Smooth muscle cell of bladder (primary cell): ENCODE measurements at places on chromosomes 7 and 10. TPM values are rescaled to one million over a fixed set of nuclear protein-coding genes. Genes with fewer than 3 reads are reported as not detected.

PIP gene
- total RNA-seq = not detected in 2 replicates

CFAP70 gene
- 0.71 and 0.92 TPM in 2 replicates for total RNA-seq

FAM25A gene
- total RNA-seq = not detected in 2 replicates

IMMP2L gene
- 8.8 and 14.3 TPM in 2 replicates for total RNA-seq

CFAP69 gene
- total RNA-seq = 7.7 and 10.4 TPM in 2 replicates

STOX1 gene
- total RNA-seq = 0.14 and 0.18 TPM in 2 replicates

SMKR1 gene
- 0.09 and 0.43 TPM in 2 replicates for total RNA-seq

PPP1R17 gene
- total RNA-seq = not detected in 2 replicates

SEM1 gene
- 148 and 179 TPM in 2 replicates for total RNA-seq

AKR1D1 gene
- not detected in 2 replicates for total RNA-seq

ADAM22 gene
- total RNA-seq = 0.28 and 0.37 TPM in 2 replicates

SPDYE8 gene
- total RNA-seq = not detected in 2 replicates

OPN4 gene
- not detected in 2 replicates for total RNA-seq

FOXP2 gene
- total RNA-seq = 2.4 and 3.2 TPM in 2 replicates

TFR2 gene
- 0.14 and 0.37 TPM in 2 replicates for total RNA-seq

SPDYE5 gene
- total RNA-seq = not detected in 2 replicates

TBXAS1 gene
- 0.92 and 3.7 TPM in 2 replicates for total RNA-seq

DYNC1I1 gene
- 0.28 and 0.83 TPM in 2 replicates for total RNA-seq

SSC4D gene
- 0.28 and 0.55 TPM in 2 replicates for total RNA-seq

WNT2 gene
- total RNA-seq = 1.4 and 4.5 TPM in 2 replicates

ENTPD1 gene
- total RNA-seq = 0.74 and 4.0 TPM in 2 replicates

SOSTDC1 gene
- total RNA-seq = not detected in 2 replicates

GRB10 gene
- 28.8 and 34.8 TPM in 2 replicates for total RNA-seq

DENND2A gene
- total RNA-seq = 15.6 and 37.5 TPM in 2 replicates

TMEM72 gene
- not detected in 2 replicates for total RNA-seq

TMEM176A gene
- 1.1 and 70.8 TPM in 2 replicates for total RNA-seq

CFAP58 gene
- total RNA-seq = 0.92 and 1.3 TPM in 2 replicates

CCDC172 gene
- total RNA-seq = not detected in 2 replicates

PCLO gene
- under 0.01 TPM in 2 replicates for total RNA-seq

OR2A1 gene
- total RNA-seq = not detected in 2 replicates

SLC16A9 gene
- total RNA-seq = 0.14 and 0.55 TPM in 2 replicates

MACC1 gene
- 0.92 and 1.4 TPM in 2 replicates for total RNA-seq

SYT15B gene
- total RNA-seq = 0.57 and 2.7 TPM in 2 replicates

MNX1 gene
- not detected in 2 replicates for total RNA-seq

ICA1 gene
- total RNA-seq = under 0.01 TPM in 2 replicates

EPO gene
- total RNA-seq = not detected in 2 replicates

SCIN gene
- 0.43 and 3.3 TPM in 2 replicates for total RNA-seq

C10orf53 gene
- total RNA-seq = not detected in 2 replicates

LOXL4 gene
- 25.7 and 32.9 TPM in 2 replicates for total RNA-seq

HDAC9 gene
- 2.6 and 5.5 TPM in 2 replicates for total RNA-seq

FAM24B gene
- 2.6 and 2.7 TPM in 2 replicates for total RNA-seq

GSDME gene
- total RNA-seq = 48.9 and 91.6 TPM in 2 replicates

NUTM2A gene
- 0.28 and 0.37 TPM in 2 replicates for total RNA-seq

TRPV5 gene
- total RNA-seq = not detected in 2 replicates

PODXL gene
- total RNA-seq = 0.28 and 0.83 TPM in 2 replicates

FAM13C gene
- 0.83 and 0.85 TPM in 2 replicates for total RNA-seq

TDRD1 gene
- total RNA-seq = under 0.01 and 0.83 TPM in 2 replicates

ZNF503 gene
- total RNA-seq = 4.7 and 6.8 TPM in 2 replicates
